ENCODE measurements at places on chromosomes 1 and 21.

DNA sequence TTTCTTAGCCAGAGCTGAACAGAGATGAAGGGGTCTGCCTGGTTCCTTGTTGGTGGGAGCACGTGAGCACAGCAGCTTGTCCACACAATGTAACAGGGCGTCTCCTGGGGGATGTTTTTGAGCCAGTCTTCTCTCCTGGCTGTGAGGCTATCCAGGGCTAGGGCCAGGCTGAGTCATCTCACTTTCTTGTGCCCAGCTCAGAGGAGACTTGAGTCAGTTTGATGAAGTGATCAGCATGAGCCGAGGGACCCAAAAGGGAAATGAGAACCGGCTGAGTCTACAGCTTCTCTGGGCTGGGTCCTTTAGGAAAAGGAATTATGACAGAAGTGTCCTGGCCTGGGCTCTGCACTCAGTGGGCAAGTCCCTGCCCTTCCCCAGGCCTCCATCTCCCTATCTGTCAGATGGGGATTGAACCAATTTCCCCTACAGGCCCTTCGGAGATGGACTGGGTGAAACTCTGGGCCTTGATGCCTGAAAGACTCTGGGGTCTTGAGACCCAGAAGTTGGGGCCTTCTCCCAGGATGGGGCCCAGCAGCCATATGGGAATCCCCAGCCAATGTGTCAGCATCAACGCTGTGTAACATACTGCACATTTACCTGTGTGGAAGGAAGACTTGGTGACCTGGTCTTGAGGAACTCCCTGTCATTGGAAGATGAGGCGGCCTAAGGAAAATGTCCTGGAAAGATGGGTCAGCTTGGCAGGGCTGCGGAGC, 36.6 kb downstream of the DMRTB1 start:
- no peak for DNase-seq

DNA sequence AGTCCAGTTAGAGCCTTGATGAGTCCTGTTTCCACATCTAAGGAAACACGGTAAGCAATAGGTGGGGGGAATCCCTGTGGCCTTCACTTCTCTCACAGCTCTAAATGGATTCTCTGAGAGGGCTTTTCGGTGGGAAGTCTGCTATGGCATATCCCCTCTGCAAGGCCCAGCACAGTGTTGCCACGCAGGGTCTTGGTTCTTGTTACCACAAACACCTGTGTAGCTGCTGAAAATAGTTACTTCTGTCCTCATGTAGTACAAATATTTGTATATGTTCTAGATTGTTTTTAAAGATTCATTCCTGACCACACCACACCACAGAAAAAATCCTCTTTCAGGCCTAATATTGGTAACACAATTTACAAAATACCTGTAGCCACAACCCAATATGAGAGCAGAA, 5.6 kb downstream of the ACTA1 start:
- DNase-seq, result no peak

DNA sequence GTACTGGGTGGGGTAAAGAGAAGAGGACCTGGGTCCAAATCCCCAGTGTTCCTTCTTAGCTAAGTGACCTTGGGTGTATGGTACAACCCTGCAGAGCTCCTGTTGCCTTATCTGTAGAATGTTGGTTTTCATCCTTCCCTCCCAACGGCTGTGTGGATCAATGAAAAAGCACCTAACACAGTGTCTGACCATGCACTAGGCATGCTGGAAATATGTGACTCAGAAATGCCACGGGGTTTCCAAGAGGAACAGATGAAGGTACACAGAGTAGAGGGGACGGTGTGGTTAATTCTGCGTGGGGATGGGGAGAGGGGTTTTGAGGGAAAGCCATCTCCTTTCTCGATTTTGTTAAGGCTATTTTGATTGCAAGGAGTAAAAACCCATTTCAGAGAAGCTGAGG, 8.6 kb downstream of the NIPAL3 start:
- DNase-seq, result no peak

DNA sequence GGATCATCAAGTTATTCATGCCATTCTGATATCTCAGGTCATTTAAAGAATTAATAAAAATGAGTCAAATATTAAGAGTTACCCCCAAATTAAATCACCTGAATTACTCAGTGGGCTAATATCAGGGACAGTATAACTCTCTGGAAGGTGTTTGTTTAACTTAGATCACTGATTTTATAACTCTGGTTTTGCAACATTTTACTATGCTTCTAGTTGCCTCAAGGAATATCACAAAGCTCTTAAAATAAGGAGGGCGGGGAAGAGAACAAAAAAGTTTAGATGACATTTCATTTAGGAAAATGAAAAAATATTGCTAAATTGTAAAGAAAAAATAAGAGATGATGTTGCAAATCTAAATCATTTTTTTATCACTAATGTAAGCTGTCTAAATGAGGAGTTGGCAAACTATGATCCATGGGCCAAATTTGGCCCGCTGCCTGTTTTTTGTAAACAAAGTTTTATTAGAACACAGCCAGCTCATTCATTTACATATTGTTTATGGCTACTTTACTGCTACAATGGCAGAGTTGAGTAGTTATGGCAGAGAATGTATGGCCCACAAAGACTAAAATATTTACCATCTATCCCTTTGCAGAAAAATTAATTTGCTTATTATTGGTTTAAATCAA, 31.9 kb upstream of the SLC19A2 start:
- DNase-seq, result peak; percentile 29

DNA sequence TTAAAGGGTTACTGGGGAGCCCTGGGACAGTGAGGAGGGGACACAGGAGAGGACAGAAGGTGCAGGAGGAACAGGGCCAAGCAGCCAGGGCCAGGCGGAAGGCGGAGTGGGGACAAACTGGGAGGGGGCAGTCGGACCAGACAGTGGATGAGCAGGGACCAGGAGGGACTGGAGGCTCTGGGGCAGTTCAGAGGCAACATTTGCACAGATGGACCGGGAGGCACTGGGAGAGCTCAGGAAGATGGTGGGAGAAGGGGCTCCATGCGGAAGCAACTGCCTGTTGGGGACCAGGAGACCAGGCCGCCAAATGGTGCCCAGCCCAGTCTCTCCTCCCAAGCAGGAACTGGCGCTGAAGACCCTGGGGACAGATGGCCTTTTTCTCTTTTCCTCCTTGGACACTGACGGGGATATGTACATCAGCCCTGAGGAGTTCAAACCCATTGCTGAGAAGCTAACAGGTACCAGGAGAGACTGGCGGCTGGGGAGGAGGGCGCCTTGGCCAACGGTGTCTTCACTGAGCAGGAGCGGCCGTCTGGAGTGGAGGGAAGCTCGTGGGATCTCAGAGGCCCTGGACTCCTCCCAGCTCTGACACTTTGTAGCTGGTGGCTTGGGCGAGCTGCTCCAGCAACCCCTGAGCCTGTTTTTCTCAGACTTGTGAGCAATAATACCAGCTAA, 847 bp downstream of the SELENON start:
- DNase-seq, result peak; percentile 48

GRCh38 chr21:22235866-22236590, 1237.8 kb downstream of the NCAM2 start:
- DNase-seq, result no peak

- no peak for DNase-seq
Observed at GRCh38 chr1:206100226-206100815, 16.9 kb downstream of the AVPR1B start.

DNA sequence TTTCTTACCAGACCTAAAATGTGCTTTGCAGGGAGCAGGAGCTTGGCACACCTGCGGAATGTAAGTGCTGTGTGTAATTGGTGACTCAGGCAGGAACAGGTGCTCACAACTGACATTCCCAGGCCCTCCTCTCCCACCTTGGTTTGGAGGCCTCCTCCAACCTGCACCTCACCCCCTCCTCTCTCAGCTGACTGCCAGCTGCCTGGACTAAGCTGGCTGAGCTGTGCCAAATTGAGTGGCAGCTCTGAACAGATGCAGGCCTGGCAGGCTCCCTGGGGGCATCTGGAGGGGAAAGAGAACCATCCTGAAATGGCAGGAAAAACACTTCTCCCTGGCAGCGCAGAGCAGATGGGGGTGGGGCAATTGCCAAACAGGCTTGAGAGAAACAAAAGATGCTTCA, 91.7 kb upstream of the PGBD5 start:
- no peak for DNase-seq

GRCh38 chr1:8457760-8458381, 140.0 kb downstream of the SLC45A1 start:
- no peak for DNase-seq

GRCh38 chr1:61170328-61171238, 88.2 kb downstream of the NFIA start:
- DNase-seq, result no peak

- no peak for DNase-seq
Observed at GRCh38 chr21:44000360-44000759, 11.7 kb upstream of the TRAPPC10 start.
